ENCODE measurements at places on chromosomes 2 and 18.

DNA sequence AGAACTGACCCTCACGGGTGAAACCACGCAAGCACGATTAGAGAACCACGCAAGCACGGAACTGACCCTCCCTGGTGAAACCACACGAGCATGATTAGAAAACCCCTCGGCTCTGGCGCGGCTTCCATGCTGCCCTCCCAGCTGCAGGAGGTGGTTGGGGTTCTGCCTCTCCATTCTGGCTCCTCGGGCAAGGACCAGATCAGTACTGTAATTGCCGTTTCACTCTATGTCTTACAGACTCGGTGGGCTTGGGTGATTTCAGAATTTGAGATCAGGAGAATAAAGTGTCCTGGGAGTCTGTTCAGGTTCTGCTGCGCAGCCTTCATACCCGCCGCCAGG is 58.3 kb upstream of the KCNG2 start:
- DNase-seq: no peak

GRCh38 chr2:40096360-40096759 is 317.3 kb upstream of the THUMPD2 start:
- peak; percentile 34 for DNase-seq

- DNase-seq: peak; percentile 38
Observed at GRCh38 chr2:69642709-69643601, 584 bp downstream of the AAK1 start.

GRCh38 chr18:76493213-76494161 is 1.6 kb downstream of the ZNF516 start:
- DNase-seq: peak; percentile 81

DNA sequence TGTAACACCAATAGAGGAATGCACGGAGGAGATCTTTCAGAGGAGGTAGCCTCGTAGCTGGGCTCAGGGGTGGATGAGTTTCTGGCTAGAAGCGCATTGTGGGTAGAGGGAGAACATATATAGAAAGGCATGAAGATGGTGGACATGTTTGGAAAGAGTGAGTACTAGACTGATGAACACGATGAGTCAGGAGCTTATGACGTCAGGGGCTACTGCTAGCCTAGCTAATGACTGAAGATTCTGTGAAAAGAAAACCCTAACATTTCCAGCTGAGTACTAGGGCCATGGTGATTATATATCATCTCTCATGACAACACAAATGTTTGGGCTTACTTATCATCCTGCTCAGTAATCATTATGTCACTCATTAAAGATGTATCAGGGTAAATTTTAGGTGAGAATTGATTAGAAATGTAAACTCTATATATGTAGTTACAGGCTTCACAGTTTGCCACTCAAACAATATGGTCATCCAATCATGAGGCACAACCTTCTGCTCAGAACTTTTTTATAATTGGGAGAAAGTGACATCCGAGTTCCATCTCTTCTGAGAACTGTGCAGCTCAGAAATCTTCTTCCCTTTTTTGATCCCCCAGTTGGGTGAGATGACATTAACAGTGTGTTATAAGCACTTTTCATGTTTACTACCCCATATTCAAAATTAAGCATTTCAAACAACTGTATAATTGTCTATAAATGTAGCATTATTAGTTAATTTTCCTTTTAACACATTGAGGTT is 22.2 kb upstream of the IL1RN start:
- no peak for DNase-seq

DNA sequence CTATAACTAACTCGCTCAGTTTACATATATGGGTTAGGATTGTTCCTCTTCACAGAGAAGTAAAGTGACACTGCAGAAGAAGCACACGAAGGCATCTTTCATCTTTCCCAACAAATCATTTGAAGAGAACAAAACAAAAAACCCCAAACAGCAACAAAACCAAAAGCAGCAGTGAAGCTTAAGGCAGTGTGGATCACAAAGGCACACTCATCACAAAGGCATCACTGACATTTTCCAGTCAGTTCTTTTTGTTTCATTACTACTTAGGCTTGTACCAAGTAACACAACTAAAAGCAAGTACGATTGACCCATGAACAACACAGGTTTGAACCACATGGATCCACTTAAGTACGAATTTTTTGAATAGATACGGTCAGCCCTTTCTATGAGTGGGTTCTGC is 75.7 kb downstream of the RNF152 start:
- DNase-seq: no peak

- DNase-seq: no peak
Observed at GRCh38 chr2:26530696-26531095, 52.8 kb upstream of the OTOF start.

GRCh38 chr2:27870724-27871123 is 19.5 kb downstream of the RBKS start:
- DNase-seq: no peak

DNA sequence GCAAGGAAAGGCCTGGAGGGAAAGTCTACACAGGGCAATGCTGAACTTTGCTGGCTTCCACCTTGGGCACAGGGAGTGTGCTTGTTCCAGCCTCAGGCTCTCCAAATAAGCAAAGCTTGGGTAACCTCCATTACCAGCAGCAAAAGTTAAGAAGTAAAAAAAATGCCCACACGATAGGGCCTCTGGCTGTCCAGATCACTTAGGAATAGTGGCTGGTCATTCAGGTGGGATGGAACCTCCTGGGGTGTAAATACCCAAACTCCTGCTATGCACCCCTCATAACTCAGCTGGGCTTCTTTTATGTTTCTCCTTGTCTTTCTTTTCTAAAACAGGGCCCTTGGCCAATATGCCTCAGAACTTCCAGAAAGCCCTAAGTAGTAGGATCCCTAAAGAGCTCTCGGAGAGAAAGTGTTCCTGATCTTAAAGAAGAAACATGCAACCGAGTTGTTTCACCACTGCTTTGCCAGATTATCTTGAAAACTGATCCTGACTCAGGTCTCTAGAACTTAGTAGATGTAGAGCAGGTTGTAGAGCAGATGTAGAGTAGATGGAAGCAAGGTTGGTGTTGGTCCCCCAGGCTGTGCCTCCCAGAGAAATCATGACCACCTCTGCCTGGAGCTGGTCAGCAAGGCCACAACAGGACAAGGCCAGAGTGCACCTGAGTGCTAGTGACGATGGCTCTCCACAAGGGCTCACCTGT is 2.0 kb upstream of the OSR1 start:
- DNase-seq: no peak

DNA sequence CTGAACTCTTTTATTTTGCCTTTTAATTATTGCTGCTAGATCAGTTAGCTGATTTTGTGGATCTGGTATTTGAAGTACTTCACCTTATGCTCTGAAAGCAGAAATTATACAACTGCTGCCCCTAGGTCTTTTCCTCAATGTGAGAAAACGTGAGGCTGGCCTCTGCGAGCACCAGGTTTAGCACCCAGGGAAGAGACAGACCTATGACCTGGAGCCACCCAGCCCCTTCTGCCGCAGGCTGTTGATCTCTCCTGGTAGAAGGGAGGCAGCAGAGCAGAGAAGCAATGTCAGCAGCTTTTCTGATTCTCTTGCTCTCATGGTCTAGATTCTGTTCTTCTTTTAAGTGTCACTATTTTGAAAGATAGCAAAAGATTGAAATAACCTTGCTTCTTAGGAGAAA is 19.9 kb downstream of the TRAPPC12 start:
- DNase-seq: no peak

GRCh38 chr2:204187229-204188083 is 250.9 kb downstream of the ICOS start:
- no peak for DNase-seq

- peak; percentile 92 for DNase-seq
Observed at GRCh38 chr2:110104025-110104771, 11.4 kb downstream of the MALL start.

DNA sequence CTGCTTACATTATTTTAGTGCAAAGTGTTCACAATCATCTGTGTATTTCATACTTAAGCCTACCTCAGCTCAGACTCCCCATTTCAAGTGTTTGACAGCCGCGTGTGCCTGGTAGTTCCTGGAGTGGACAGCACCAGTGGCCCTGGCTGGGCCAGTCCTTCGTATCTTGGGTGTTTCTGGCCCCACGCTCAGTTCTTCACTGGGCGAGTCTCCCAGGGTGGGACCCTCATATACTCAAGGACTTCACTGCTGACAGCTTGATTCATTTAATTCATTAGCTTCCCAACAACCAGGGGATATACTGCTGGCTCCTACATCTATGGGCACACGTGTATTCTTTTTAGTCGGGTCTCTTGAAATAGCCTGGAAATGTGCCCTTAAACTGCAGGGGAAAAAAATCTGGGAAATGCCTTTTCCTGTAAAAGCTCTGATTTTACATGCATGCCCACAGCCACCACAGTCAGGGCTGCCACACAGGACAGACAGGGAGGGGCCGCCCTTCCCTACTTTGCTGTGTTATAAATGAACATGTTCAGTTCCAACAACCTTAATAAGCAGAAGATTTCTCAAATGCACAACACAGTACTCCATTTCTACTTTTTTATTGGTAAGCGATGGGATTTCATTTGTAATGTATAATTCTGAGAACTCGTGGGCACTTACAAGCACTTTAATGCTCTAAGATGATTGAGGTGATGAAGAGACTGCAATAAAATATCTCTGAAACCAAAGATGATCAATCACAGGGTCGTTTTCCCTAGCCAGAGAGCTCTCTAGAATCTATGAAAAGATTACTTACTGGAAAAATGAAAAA is 205.5 kb upstream of the REV1 start:
- DNase-seq: no peak

DNA sequence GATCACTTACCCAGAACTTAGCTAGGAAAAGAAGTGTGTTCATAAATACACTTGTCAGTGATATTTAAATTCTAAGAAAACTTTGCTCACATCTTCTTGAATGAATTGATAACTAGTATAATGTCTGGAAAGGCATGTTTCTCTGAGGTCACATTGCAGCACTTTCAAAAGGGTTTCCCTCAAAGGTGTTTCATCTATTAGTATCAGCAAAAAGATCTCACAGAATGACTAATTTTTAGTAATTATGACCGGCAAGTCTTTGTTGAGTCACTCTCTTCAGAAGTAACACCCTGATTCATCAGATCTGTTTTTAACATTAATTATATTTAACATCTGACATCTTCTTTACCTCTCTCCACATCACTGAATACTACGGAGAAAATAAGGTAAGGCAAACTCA is 222.3 kb downstream of the IKZF2 start:
- DNase-seq: no peak

DNA sequence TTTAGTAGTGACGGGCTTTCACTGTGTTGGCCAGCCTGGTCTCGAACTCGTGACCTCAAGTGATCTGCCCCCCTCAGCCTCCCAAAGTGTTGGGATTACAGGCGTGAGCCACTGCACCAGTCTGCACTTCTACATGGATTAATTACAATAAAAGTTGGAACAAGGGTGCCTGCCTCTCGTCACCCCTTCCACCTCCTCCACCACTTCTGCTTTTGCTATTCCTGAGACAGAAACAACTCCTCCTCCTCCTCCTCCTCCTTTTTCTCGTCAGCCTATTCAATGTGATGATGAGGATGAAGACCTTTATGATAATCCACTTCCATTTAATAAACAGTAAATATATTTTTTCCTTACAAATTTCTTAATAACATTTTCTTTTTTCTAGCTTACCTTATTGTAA is 35.2 kb downstream of the SRBD1 start:
- DNase-seq: no peak

GRCh38 chr2:218229239-218229638 is 12.2 kb downstream of the ARPC2 start:
- no peak for DNase-seq

DNA sequence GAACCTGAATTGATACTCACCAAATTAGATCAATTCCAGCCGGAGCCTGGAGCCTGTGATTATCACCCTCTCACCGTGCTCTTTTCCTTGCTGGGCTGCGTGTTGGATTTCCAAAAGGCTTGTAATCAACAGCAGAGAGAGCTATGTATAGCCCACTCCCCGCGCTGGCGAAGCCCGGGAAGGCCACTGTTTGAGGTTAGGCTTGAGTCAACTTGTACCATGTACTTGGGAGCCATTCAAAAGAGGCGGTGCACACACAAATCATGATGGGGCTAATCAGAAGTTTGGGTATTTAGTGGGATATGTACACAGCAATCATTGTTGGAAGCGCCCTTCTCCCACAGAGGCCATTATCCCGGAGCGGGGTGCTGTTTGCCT is 151.6 kb downstream of the GLI2 start:
- DNase-seq: peak; percentile 84

- DNase-seq: no peak
Observed at GRCh38 chr2:26179446-26179913, 6.6 kb downstream of the GAREM2 start.

GRCh38 chr2:151638191-151638933 is 95.9 kb downstream of the NEB start:
- DNase-seq: no peak

DNA sequence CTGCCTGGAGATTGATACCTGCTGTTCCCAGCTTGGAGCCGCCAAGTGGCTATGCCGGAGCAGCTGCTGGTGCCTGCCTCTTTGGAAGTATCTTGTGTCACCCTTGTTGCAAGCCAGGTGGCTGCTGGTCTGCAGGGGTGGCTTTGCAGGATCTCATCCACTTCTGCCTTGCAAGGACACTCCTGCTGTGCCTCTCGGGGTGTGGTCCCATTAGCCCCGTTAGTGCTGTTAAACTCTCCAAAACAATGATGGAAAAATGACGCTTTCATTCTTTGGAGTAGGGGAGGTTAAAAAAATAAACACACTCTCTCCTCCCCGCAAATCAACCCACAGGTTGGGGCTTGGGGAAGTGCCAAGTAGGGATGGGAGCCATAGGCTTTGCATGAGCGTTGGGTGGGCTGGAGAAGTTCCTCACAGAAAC is 352.8 kb downstream of the RNF144A start:
- peak; percentile 84 for DNase-seq

- DNase-seq: peak; percentile 79
Observed at GRCh38 chr2:238370823-238371372, 50.6 kb downstream of the TRAF3IP1 start.

DNA sequence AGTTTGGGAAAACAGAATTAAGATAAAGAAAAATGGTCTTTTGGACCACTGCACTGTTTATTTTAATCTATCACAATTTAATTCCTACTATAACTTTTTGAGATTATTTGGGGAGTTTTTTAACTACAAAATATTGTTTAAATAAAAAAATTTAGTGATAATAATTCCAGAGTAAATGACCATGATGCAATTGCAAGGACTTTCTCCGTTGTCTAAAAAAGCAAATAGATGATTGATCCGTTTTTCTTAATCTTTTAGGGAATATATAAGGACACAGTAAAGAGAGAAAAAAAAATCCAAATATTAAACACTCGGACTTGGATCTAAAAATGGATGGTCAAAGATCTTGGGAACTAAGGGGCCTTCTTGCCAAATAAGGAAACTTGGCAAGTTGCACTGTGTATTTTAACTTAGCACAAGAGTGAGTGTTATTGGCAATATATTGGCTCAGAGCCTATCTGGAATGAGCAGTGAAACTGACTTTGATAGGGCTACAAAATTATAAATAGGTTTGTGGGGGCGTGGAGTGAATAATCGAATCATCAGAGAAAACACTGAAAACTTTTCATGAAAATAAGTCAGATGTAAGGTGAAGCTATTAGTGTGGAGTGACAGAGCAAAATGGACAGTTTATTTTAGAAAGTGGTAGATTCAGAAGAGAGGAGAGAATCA is 2.0 kb downstream of the MAP3K20 start:
- no peak for DNase-seq

GRCh38 chr2:220101980-220102379 is 474.6 kb downstream of the SLC4A3 start:
- DNase-seq: no peak

Measured in NCI-H510A treated with DMSO at 0.1 percent for 48 hours (cell line).